ENCODE measurements at places on chromosomes 5 and 9.

- DNase-seq, result no peak
Measured at GRCh38 chr5:134606726-134607125, 25.9 kb downstream of the SAR1B start.

- no peak for DNase-seq
Measured at GRCh38 chr5:180067986-180068385, 3.6 kb downstream of the RNF130 start.

DNA sequence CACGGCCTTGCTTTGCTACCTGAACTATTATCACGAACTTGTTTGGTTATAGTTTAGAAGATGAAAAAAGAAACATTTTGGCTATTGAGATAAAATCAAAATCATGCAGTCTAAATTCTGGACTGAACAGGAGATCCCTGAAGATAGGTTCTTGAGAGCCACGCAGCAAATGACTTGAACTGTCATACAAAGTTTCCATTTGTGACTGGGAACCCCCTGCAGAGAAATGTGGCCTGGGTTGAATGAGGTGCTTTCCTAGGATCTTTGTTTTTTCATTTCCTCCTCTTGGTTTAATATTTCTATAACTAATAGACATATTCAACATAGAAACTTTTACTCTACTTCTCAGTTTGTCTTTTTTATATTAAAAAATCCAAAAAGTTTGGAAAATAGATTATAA is 184.7 kb upstream of the TRPM3 start:
- no peak for DNase-seq

- DNase-seq, result no peak
Measured at GRCh38 chr5:43065387-43065947, 25.3 kb upstream of the ANXA2R start.

- DNase-seq, result no peak
Measured at GRCh38 chr9:99192786-99193465, 28.8 kb downstream of the ALG2 start.

- DNase-seq, result peak; percentile 45
Measured at GRCh38 chr5:115098041-115098702, 71.5 kb downstream of the TRIM36 start.

DNA sequence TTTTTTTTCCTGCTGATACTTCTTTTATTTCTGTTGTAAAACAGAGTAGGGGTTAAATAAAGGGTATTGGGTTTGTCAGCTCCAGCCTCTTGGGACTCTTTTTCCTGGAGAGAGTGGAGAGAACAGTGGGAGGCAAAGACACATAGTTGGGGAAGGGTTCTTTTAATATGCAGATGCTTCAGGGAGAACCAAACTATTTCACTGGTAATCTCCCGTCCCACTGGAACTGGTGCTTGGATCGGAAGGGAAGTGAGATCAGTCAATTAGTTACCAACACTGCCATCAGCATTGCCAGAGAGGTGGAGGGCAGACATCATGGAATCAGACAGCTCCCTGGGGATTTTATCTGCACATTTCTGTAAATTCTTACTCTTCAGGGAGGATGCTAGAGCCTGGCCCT is 47.6 kb upstream of the ELOVL7 start:
- no peak for DNase-seq

DNA sequence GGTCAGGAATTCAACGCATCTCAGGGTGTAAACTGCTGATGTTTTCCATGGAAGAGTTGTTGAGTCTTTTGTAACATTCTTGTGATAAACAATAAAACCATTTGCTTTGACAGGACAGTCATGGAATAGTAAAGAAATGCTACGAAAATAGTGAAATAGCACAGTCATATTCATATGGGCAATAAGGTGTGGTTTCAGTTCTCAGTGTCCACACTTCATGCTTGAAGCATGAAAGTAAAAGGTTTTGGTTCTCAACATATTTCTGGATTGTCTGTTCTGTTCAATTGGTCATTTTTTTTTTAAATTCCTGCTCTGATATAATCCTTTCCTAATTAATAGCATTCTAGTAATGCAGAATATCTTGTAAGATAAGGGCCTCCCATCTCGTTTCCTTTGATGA is 467.6 kb upstream of the ZNF608 start:
- no peak for DNase-seq

- DNase-seq, result no peak
Measured at GRCh38 chr9:123482295-123482968, 126.4 kb downstream of the CRB2 start.

GRCh38 chr9:102779356-102779755 is 215.8 kb upstream of the CYLC2 start:
- DNase-seq, result no peak

DNA sequence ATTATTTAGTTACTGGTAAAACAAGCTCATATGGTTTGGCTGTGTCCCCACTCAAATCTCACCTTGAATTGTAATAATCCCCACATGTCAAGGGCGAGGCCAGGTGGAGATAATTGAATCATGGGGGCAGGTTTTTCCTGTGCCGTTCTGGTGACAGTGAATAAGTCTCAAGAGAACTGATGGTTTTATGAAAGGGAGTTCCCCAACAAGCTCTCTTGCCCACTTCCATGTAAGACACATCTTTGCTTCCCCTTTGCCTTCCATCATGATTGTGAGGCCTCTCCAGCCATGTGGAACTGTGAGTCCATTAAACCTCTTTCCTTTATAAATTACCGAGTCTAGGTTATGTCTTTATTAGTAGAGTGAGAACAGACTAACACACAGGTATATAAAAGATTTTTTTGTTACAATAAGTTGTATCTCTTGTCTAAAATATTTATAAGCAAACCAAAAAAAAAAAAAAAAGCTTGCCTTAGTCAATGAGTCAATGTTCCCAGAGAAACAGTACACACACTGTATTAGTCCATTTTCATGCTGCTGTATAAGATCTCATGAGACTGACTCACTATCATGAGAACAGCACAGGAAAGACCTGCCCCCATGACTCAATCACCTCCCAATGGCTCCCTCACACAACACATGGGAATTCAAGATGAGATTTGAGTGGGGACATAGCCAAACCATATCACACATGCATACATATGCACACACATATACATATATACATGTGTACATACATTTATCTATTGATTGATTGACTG is 138.3 kb downstream of the BASP1 start:
- DNase-seq, result no peak

- no peak for DNase-seq
Measured at GRCh38 chr5:72013766-72014624, 93.3 kb upstream of the MAP1B start.

- DNase-seq, result no peak
Measured at GRCh38 chr9:110700953-110701352, 32.4 kb downstream of the MUSK start.

GRCh38 chr5:176676361-176676824 is 29.1 kb downstream of the TSPAN17 start:
- no peak for DNase-seq

DNA sequence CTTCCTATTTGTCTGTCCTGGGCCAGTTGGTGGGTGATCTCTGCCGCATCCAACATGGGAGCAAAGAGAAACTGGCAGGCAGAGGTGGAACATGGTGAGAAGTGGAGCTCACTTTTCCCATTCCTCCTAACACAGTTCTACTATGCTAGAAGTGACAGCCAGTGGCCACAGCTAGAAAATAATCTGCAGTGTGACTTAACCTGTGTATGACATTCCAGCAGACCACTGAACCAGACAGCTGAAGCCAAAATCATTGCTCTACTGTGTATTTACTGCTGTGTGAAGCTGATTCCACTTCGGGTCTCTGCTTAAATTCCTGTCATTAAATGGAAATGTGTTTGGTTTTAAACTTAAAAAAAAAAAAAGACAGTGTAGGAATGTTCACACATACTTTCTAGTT is 523.0 kb downstream of the MTRR start:
- DNase-seq, result no peak

DNA sequence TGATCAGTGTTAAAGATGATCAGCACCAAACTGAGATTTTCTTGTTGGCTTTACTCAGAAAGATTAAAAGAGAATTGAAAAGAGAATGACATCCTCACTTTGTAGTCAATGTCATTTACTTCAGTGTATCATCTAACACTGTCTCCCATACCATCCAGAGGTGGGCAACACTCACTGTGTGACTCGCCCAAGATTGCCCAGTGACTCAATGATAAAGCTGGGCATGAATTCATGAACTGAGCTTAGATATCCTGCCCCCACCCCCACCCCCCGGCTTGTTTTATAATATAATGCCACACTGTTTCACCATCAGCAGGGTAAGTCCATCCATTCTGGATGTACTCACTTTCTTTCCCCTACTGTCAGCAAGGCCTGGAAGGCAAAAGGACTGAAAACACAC is 242.2 kb downstream of the FAM114A2 start:
- DNase-seq, result no peak

DNA sequence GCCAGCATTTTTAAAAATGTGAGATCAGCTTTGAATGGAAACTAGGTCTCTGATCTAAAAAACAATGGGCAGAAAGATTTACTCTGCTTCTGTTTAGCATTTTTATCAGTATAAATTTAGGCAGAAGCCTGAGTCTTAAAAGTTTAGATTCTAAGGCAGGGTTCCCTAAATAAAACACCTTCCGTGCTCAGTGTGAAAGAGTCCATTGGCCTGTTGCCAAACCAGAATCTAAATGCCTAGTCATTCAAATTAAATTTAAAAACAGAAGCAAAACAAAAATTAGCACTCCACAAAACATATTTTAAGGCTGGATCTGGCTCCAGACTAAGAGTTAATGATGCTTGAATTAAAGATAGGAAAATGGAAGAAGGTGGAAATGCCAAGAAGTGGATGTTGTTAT is 4.5 kb downstream of the TYRP1 start:
- DNase-seq, result no peak

- no peak for DNase-seq
Measured at GRCh38 chr9:12853051-12853450, 78.2 kb downstream of the LURAP1L start.
